IMR-90 (cell line): ENCODE measurements at places on chromosomes 12 and 14.

GRCh38 chr12:11846488-11846887, 197.0 kb downstream of the ETV6 start:
- DNase-seq = no peak

GRCh38 chr14:34023824-34024767, 73.2 kb upstream of the EGLN3 start:
- DNase-seq = no peak

DNA sequence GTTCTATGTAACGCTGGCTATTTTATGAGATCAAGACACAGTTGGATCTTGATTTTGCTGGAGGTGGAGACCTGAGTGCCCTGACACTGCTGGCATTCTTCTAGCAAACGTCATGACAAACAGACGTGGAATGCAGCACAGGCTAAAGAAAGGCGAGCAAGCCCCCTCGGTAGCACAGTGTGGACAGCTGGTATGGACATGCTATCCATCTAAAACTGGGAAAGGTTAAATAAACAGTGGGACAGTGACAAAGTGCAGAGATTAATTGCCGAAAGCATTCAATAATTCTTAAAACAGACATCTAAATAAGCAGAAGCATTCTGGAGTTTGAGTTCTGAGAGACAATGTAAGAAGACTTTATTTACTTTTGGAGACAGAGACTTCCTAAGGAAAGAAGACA, 237.2 kb downstream of the FBXL14 start:
- peak; percentile 60 for DNase-seq

DNA sequence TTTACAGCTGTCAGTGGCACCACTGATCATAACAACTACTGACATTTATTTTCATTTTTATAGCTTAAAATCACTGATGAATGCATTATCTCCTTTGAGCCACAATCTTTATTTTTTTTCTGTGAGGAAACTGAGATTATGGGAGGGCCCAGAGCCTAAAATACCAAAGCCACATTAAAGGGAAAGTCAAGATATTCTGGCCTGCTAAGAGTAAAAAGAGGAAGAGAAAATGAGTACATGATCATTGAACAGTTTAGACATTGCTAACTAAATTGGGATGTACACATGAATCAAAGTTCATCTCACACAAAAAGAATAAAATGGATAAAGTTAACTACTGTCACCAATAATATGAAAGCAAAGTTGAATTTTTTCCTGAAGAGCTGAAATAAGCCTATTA, 170.5 kb upstream of the GARIN2 start:
- no peak for DNase-seq

DNA sequence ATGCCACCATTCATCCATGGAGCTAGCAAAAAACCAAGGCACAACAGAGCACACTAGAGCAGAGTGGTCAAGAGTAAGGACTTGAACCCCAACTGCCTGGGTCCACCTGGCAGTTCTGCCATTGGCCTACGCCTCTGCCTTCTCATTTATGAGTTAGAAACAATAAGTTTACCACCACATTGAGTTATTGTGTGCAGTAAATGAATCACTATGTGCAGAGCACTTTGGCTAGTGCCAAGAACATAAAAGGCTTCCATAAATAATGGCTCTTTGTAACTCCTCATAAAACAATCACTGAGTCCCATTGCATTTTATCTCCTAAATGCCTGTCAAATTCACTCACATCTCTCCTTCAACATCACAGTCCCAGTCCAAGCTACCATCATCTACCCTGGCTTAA, 86.3 kb downstream of the OTX2 start:
- DNase-seq = no peak

- DNase-seq = no peak
Measured at GRCh38 chr14:99272632-99272898, 568 bp upstream of the BCL11B start.

DNA sequence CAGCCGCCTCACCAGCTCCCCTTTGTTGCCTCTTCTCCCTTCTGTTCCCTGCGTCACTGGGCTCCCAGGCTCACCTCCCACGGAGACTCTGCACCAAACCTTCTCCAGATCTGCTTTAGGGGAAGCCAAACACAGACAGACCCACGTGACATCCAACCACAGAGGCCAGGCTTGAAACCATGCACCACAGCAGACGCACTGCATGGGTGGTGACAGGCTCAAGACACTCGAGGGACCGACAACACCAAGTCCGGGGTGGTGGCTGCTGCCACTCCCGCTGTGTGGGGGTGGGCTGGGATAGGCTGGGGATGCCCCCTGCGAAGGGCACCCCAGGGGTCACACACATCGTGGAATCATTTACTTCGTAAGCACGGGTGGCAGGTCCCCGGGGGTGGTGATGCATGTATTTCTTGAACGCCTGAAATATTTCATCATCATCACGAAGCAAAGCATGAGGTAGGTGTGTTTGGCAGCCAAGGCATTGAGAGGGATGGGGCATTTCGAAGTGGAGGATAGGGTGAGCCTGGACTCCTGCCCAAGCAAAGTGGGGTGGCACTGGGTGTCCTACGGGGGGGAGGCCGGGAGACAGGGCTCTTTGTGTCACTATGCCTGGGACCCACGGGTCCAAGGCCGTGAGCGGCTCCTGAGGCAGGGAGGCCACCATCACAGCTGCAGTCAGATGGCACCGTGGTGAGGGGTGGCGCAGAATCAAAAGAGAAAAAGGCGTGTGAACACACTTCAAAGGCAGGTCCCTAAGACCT, 66.8 kb upstream of the RFLNA start:
- DNase-seq = no peak

- DNase-seq = no peak
Measured at GRCh38 chr12:80941916-80942315, 4.2 kb upstream of the LIN7A start.

- DNase-seq = no peak
Measured at GRCh38 chr12:67647181-67647798, 1.3 kb upstream of the DYRK2 start.

DNA sequence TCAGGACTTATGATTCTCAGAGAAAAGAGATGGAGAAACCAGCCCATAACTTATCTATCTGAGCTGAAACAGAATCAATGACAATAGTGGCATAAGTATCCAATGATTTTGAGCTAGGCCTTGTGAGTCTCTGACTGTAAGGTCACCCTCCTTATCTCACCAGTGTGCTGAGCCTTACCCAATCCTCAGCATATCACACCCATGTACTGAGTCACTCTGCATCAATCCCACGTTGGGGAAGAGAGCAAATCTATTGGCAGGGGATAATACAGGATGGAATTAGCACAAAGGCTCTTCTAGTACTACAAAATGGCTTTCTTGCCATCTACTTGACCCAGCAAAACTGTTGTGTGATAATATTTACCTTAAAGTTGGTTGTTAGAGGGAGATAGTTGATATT, 997.8 kb downstream of the NRXN3 start:
- DNase-seq = peak; percentile 43

DNA sequence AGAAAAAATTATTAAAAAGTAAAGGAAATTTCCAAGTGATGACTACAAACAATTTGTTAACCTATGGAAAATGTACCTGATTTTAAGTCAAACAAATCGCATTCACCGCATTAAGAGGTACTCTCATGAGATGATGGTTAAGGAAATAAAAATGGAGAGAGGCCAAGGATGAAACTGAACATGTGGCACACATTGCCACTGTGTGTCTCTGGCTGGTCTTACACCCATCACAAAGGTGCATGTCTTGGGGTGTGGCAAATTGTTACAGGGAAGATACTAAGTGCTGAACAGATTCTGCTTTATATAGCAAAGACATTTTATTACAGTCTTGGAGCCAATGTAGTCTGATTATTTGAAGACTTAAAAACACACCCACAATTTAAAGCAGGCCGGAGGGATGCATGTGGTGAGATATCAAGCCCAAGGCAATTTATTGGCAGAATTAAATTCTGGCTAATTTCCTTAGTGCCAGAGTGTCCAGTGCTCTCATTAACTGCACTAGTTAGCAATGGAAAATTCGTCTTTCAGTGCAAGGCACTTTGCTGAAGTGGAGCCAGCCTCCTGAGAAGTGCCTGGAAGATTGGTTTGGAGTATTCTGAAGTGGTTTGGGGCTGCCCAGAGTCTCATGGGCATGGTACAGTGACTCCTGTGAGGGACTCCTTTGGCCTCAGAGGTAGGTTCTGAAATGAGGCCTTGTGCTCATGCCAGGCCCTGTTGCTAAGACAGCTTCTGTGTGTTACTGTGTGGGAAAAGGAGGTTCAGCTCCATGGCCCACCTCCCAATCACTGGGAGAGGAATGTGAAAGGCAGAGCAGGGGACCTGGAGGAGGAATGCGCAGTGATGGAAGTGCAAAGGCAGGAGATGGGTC, 166.9 kb downstream of the BRMS1L start:
- DNase-seq = no peak

GRCh38 chr12:83573671-83574070, 887.0 kb downstream of the TMTC2 start:
- no peak for DNase-seq

- peak; percentile 63 for DNase-seq
Measured at GRCh38 chr14:22837114-22837749, 847 bp downstream of the MMP14 start.

DNA sequence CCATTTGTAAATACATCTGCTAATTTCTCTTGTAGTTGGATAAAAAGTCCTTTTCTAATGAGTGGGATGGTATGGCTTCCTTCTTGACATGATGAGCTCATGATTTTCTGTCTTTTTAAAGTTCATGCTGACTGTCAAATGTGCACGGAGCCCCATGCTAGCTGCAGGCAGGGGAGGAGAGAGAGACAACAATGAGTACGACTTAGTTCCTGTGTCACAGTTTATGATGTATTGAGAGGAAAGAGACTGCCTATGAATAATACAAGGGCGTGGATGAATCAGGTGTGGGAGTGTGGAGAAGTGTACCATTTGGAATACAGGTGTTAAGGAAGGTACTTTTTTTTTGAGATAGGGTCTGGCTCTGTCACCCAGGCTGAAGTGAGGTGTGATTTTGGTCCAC, 10.7 kb upstream of the TBC1D30 start:
- DNase-seq = no peak

DNA sequence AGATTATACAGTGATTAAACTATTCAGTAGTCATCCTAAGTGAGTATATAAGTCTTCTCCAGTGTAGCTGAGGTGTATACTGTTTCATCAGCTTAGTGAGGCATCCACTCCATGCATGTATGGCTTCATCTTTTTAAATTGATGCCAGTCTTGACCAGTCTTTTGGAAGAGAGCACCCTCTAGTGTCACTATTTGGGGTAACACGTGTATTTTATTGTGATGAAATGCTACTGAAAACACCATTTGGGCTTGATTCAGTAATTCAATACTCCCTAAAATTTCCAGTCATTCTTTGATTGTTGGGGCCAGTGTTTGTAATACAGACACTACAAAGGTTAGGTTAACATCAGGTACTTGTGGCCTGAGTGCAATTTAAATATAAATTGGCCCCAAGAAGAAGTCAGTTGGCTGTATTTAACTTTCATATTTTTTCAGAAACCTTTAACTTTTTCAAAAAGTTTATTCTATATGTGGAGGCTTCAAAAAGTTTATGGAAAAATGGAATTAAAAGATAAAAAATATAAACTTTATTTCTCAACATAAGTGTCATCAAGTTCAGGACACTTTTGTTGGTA, 35.3 kb downstream of the MIPOL1 start:
- DNase-seq = peak; percentile 69

- DNase-seq = peak; percentile 6
Measured at GRCh38 chr12:87603727-87604126, 425.5 kb downstream of the C12orf50 start.

DNA sequence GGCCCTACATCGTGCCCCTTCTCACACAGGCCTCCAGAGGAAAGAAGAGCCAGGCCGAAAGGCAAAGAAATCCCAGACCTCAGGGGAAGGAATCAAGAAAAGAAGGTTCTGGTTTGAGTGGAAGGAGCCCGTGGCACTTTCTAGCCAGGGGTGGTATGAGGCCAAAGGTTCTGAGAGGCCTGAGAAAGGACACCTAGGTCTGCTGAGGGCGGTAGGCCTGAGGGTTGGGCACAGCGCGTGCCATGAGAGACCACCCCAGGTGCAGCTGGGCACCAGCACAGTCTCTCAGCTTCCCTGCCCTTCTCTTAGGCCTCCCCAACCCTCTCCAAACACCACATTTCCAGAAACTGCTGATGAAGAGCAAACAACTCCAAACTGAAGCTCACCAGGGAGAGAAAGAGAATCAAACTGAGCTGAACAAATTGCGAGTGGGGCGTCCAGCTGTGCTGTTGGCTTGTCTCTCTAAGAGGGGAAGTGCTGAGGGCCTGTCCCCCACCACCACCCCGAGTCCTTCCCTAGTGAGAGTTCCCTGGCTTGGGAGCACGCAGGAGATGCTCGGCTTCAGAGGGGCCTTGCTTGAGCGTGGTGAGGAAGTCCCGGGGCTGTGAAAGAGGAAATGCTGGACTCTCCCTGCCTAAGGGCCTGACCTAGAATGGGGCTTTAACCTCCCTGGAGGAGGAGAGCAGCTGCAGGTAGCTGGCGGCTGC, 184.8 kb downstream of the ZFP36L1 start:
- DNase-seq = no peak

DNA sequence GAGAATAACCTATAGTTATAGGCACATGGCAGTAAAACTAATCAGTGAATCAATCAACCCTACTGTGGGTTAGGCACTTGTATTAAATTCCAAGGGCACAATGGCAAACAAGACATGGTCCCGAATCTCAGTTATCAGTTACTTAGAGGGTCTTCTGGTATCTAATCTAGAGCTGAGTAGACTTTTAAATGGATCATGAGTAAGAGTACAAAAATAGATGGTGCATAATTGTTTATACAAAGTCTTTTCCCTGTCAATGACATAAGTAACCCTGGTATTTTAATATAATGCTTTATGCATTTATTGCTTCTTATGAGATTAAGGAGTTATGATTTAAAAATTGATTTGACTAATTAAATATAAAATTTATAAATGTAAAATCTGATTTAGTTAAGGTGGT, 23.0 kb upstream of the KCNJ8 start:
- DNase-seq = peak; percentile 44

DNA sequence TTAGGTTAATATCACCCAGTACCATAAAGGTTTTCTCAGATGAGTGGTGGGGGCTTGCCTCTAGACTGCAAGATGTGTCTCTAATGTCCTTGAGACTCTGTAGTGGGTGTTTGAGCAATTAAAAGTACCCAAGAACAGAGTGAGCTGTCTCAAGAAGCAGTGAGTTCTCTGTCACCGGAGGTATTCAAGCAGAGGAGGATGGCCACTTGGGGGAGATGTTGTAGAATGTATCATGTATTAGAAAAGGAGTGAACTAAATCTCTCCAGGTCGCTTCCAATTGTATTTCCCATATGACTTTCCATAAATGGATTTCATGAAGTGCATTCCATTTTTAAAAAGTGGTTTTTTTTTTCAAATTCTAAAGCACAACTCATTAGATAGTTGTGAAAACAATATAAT, 35.0 kb downstream of the SLC17A8 start:
- DNase-seq = no peak

- peak; percentile 46 for DNase-seq
Measured at GRCh38 chr12:43836475-43836989, 651 bp downstream of the TMEM117 start.

DNA sequence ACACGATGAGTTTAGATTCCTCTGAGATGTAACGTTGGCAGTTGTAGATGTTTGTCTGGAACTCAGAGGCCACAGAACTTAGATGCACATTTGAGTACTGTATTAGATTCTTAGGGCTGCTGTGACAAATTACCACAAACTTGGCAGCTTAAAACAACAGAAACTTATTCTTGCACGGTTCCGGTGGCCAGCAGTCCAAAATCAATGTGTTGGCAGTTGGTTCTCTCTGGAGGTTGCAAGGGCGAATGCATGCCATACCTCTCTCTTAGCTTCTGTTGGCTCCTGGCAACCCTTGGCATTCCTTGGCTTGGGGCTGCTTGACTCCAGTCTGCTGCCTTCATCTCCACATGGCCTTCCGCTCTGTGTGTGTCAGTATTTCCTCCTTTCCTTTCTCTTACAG, 118.9 kb downstream of the C12orf75 start:
- no peak for DNase-seq

- peak; percentile 91 for DNase-seq
Measured at GRCh38 chr12:92034858-92035401, 110.7 kb downstream of the BTG1 start.

GRCh38 chr12:89384807-89385206, 32.5 kb upstream of the DUSP6 start:
- no peak for DNase-seq
